ENCODE measurements at places on chromosomes 7 and 10. TPM values are rescaled to one million over a fixed set of nuclear protein-coding genes. Genes with fewer than 3 reads are reported as not detected.

- no peak for DNase-seq
Measured at GRCh38 chr7:25048444-25048834, 68.5 kb upstream of the OSBPL3 start.

GRCh38 chr7:110590415-110590814 lies 500.5 kb upstream of the LRRN3 start:
- DNase-seq: no peak

DNA sequence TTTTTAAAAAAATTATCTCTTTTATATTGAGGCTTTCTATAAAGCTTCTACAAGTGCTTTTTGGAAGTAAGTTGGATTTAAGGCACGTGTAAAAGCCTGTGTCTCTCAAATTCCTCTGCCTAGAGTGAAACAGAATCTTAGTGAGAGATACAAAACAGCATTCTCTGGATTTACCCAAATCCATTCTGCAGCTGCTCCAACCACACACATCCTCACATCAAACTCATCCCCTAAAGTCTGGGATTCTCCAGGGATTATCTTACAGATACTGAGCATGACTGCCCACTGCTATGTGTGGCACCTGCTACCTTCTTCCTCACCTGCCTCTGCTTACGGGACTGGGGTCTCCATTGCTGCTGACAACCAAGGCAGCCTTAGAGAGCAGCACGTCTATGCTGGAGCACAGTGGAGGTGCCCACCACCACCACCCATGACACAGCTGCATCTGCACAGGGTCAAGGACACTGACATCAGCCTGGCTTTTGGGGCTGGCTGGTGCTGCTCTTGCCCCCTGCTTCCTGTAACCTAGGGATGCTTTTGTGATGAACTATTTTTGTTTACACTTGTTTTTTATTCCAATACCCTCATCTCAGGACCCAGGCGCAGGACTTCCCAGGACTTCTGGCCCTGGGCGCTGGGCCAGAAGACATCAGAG lies 139.2 kb upstream of the NAMPT start:
- no peak for DNase-seq

DNA sequence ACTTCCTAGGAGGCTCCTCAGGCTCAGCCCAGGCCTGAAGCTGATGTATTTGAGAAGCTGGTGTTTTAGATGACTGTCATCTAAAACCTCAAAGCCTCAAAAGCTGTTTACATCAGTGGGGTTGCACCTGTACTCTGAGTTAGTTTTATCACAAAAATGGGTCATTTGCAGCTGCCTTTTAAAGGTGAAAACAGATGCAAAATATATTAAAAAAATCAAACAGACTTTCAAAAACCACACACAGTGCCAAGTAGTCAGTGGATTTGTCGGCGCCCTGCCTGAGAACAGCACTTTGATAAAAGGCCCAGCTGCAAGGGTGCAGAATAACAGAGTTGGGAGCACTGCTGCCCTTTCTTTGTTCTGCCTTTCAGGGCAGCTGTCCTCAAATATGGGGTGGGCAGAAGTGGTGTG lies 103.0 kb downstream of the VOPP1 start:
- no peak for DNase-seq

LRRC18 gene
- 0.24 TPM for polyA plus RNA-seq

TAC1 gene
- polyA plus RNA-seq: 0.89 TPM

- no peak for DNase-seq
Measured at GRCh38 chr7:130930681-130931080, 196.7 kb upstream of the KLF14 start.

DNA sequence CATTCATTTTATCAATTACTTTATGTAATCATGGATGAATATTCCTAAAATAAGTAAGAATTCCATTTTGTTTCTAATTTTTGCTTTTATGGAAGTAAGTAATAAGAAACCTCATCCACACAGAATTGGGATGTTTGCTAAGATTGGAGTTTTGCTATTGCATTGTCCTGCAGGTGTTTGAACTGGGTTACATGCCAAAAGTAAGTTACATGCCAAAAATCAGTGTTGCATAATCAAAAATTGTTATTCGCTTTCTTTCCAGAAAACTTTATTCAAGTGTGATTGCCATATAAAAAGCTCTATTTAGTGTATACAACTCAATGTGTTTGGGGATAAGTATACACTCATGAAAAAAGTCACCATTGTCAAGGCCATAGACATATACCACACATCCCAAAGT lies 346.7 kb upstream of the PLXDC2 start:
- no peak for DNase-seq

All from renal cortex interstitium (tissue), 15 donors.